Stimulated activated CD8-positive, alpha-beta memory T cell treated with anti-CD3 and anti-CD28 coated beads, Interleukin-15, amount 100 ng/mL, for 1 hour (primary cell): ENCODE measurements at places on chromosomes 7 and 10.

GRCh38 chr10:5343092-5343491 is 21.7 kb upstream of the UCN3 start:
- DNase-seq, result no peak

DNA sequence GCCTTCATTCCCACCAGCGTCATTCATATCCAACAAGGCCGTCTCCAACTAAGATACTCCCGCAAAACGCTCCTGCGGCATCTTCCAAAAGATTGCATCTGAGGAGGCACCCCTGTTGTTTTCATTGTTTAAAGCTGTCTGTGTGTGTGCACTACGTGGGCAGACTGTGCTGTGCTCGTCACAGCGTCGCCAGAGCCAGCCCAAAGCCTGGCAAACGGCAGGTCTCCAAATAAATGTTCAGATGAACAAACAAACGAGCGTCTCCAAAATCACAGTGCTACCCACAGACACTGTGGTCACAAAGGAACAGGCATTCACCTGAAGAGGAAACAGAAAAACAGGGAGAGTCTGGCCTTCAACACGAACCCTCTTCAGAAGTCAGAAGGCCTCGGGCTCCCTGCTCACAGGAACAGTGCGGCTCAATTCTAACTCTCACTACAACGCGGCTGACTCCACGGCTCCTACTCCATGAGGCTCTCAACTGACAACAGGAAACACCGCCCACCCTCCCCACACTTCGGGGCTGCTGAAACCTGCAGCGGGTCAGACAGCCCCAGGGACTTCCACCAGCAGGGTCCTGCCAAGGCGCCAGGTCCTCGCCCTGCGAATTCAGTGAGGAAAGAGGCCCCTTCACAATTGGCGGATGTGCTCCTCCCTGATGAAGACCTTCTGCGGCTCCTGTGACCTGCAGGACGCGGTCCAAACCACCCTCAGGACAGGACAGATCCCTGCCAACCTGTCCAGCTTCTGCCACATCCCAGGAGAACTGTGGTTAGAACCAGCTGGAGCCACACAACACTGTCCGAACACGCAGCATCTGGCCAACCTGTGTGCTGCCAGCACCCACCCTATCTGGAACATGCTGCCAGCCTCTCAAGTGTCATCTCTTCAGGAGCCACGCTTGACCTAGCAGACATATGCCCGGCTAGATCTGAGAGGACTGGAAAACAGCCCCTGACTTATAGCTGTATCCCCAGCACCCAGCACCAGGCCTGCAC is 36.1 kb downstream of the MAD1L1 start:
- no peak for DNase-seq

- DNase-seq, result no peak
Measured at GRCh38 chr10:131772441-131772840, 128.4 kb upstream of the PPP2R2D start.

DNA sequence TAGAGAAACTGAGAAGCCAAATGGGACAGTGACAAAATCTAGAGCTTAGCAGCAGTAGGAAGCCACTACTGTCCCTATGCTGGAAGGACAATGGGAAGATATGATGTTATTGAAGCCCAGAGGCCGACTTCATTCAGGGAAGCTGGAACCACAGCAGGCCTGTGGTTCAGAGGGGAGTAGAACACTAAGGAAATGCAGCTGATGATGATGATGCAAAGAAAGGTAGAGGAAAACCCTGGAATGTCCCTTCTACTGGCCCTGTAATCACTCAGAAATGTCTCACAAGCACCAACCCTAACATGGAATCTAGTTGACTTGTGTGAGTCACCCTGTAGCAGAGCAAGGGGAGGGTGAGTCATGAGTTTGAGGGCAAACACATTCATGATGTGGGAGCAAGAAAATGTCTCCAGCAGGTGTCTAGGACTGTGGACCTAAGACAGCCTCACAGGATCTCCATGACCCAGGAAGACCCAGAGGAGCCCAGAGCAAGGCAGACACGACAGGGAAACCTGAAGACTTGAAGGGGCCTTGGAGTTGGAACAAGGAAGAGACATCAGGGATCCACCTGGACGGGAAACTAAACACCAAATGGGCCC is 37.0 kb upstream of the LRRC17 start:
- DNase-seq, result no peak

DNA sequence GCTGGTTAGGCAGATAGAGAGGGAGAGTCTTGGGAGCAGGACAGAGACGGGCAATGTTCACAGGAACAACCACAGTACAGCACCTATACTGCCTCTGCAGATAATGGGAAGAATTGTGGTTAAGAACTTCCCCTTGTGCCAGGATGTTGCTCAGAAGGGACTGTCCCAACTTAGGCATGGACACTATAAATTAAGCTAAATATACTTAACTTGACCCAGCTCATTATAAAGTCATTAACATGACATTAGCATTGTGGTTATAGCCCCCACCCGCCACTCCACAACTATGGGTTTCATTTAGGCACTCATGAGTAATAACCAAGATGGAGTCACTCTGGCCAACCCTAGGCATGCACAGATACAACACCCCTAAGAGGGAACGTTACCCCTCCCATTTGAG is 310.9 kb upstream of the NRG3 start:
- DNase-seq, result no peak

- no peak for DNase-seq
Measured at GRCh38 chr7:26910221-26910620, 45.8 kb upstream of the SKAP2 start.

- no peak for DNase-seq
Measured at GRCh38 chr7:24755541-24756407, 1.5 kb downstream of the GSDME start.

GRCh38 chr10:102775935-102776669 is 32.4 kb downstream of the WBP1L start:
- no peak for DNase-seq

GRCh38 chr7:70360557-70360956 is 762.3 kb downstream of the AUTS2 start:
- no peak for DNase-seq

- DNase-seq, result no peak
Measured at GRCh38 chr7:93943816-93944540, 22.4 kb downstream of the GNG11 start.

GRCh38 chr10:98460837-98461499 is 14.2 kb upstream of the HPS1 start:
- DNase-seq, result no peak

DNA sequence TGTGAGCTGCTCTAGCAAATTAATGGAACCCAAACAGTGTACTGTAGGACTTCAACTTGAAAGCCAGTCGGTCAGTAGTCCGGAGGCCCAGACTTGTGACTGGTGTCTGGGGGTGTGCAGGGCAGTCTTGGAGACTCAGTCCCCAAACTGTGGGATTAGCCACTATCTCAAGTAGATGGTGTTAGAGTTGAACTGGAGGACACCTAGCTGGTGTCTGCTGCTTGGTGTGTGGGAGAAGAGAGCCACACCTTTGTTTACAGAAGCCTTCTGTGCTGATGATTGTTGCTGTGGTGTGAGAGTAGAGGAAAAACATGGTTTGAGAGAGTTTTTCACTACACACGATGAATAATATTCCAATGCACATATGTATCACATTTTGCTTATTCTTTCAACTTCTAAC is 47.4 kb downstream of the CUL2 start:
- DNase-seq, result no peak

DNA sequence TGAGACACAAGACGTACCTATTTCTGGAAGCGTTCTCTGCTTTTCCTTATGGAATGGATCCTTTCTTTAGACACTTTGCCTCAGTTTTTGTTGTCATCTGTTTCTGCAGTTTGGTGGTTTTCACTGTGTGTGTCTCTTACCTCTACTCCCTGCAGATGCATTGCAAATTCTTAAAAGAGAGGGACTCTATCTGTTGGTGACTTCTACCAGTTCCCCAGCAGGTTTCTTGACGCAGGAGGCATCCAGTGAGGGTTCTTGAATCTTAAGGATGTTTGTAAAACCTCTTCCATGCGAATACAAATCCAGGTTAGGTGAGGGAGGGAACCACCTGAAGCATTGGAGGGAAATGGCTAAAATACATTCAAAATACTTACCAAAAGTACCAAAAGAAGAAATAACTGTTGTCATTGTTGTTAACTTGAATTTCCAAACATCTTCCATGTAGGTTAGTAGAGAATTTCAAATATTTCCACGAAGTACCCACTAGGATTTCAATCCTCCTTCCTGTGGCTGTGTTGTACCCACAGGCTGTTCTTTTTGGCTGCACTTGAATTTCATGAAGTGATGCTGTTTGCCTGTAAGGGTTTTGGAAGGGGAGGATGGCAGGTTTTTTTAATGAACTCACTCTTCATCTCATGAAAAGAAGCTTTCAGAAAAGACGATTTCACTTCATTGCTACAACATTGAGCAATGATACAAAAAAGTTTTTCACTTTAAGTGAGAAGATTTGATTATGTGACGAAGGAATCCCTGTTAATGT is 32.2 kb downstream of the PLXDC2 start:
- no peak for DNase-seq
